ENCODE measurements at places on chromosomes 12 and 14.

DNA sequence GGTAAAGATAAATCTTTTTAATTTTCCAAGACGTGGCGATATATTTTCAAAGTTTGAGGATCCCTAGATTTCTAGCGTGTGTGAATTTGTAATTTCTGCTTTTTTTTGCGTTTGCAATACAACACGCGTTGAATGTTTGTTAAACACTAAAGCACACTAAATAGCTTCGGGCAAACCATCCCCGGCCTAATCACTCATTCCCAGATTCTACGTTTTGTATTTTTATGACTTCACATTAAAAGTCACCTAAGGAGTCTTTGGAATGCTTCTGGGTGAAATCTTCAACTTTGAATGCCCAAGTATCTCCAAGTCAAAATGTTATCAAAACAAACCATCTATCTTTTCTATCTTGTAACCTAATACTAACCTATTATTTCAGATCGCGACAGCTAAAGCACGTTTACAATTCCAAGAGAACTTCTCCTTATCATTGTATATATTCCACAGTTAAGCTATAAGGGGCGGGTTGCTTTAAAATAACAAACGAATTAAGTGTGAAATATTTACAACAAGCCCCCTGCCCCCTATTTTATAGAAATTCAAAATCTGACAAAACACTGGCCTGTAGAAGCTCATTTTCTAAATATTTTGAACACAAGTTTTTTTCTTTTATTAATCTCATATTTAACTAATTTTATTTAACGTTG lies 1.1 kb downstream of the ALX1 start:
- no peaks in the 10 kb centered on the region for H3K4me1 ChIP-seq
- peaks cover 99% of the 10 kb centered on the region for H3K27me3 ChIP-seq
- H3K36me3 ChIP-seq: no peaks in the 10 kb centered on the region
- no peak overlapping the region for H3K27ac ChIP-seq
- DNase-seq: no peak
- H3K4me3 ChIP-seq: no peak overlapping the region

- H3K27me3 ChIP-seq: no peaks in the 10 kb centered on the region
- no peak for DNase-seq
- no peaks in the 10 kb centered on the region for H3K4me1 ChIP-seq
- H3K4me3 ChIP-seq: no peak overlapping the region
- no peak overlapping the region for H3K27ac ChIP-seq
Observed at GRCh38 chr14:44530475-44530874, 23.4 kb upstream of the FSCB start.

- no peaks in the 10 kb centered on the region for H3K36me3 ChIP-seq
- H3K27me3 ChIP-seq: peaks cover 52% of the 10 kb centered on the region
- no peaks in the 10 kb centered on the region for H3K4me1 ChIP-seq
- no peak for DNase-seq
- H3K27ac ChIP-seq: no peak overlapping the region
Observed at GRCh38 chr12:52655251-52655650, 3.2 kb upstream of the KRT2 start.

DNA sequence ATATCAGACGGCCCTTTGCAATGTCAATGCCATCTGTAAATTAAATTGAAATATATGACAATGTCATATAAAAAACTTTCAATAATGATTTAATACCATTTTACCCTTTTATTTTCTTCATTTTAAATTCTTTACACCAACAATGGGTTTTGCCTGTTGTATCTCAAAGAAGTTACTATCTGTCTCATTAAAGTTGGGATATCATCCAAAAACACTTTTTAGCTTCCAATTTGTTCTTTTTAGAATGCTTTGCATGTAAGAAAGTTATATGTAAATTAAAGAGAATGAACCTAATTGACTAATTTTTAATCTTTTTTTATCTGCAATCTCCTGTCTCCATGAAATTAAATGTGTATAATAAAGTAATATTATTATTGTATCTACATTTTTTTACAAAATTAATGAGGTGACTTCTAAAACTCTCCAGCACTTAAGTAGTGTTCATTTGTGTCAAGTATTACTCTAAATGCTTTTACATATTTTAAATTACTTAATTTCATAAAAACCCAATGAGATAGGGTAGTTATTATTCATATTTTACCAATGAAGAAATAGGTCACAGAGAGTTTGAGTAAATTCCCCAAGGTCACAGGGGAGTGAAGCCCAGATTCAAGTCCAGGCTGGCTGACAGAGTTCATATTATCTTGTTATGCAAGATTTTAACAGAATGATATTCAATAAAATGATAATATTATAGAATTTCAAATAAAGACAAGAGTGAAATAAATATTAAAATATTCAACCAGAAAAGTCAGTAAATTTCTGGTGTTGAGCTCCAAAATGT lies 673.0 kb upstream of the FLRT2 start:
- no peaks in the 10 kb centered on the region for H3K36me3 ChIP-seq
- no peak overlapping the region for H3K27ac ChIP-seq
- H3K4me3 ChIP-seq: no peak overlapping the region
- H3K4me1 ChIP-seq: no peaks in the 10 kb centered on the region

DNA sequence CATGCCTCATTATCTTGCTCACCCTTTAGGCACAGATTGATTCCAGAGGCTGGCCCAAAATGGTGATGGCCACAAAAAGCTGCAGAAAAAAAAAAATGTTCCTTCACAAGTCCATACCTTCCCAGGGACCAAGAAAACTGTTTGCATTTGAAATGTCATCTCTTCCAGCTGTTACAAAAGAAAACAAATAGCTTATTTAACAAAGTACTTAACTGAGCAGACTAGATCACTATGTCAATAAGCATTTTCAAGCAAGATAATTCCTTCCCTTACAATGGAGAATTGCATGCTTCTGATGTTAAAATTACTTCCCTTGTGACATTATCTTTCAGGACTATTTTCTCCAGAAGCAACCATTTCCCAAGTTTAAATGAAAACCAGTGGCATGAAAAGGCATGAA lies 377.9 kb upstream of the KITLG start:
- no peaks in the 10 kb centered on the region for H3K36me3 ChIP-seq
- DNase-seq: no peak
- no peaks in the 10 kb centered on the region for H3K4me1 ChIP-seq
- H3K27ac ChIP-seq: no peak overlapping the region
- no peaks in the 10 kb centered on the region for H3K27me3 ChIP-seq
- no peak overlapping the region for H3K4me3 ChIP-seq

DNA sequence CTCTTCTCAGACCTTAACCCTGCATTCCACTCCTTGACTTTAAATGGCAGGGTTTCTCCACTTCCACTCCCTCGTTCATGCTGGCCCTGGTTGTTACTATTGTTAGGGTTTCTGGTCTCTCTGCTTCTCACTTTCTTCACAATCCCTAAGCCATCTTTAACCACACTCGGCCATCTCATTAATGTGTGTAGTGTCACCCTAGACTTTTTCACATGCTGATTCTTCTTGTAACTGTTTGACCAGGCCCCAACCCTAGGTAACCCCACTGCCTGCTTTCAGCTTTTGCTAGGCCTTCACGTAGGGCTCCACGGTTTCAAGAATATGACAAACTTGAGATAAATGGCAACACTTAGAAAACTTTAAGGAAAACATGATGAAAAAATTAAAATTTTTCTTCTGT lies 195.1 kb downstream of the IPO8 start:
- H3K36me3 ChIP-seq: no peaks in the 10 kb centered on the region
- no peak overlapping the region for H3K4me3 ChIP-seq
- H3K27me3 ChIP-seq: no peaks in the 10 kb centered on the region
- no peak overlapping the region for H3K27ac ChIP-seq
- H3K4me1 ChIP-seq: no peaks in the 10 kb centered on the region

Data from left lung (tissue), 14 donors.